Ascending aorta (tissue), 2 donors: ENCODE measurements at places on chromosomes 6 and 20. TPM values are rescaled to one million over a fixed set of nuclear protein-coding genes. Genes with fewer than 3 reads are reported as not detected.

DNA sequence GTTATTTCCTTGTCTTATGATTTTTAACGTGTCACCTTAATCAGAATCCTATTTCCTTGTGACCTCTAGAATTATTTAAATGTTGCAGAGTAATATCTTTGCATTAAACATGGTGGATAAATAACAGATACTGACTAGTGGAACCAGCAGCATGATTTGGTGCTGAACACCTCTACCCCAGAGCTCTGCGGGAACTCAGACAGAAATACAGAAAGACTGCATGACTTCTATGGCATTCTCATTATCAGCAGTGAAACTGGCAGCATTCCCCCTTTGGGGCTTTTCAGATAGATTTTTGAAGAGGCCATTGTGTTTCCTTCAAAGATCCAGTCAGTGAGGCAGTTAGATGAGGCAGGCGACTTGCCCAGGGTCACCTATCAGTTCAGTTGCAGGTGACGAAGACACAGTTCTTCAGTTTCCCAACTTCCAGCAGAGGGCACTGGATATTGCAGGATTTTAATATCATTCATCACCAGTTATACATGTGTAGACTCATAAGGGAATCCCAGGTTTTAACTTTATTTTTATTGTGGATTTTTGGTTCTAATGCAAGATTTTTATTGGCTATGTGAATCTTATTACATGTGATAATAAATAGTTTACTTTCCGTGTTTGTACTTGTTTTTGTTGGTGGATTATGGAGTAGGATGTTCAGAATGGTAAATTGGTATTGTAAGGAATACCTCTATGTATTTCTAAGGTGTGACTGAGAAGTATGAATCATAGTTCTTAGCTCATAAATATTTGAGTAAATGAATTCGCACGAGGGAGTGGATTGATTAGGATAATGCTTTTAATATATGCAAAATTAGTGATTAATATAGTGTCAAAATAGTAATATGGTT is 81.3 kb downstream of the AFDN start:
- no peaks in the 10 kb centered on the region for H3K4me1 ChIP-seq
- peaks cover 13% of the 10 kb centered on the region for H3K36me3 ChIP-seq
- H3K27me3 ChIP-seq = no peaks in the 10 kb centered on the region
- no peak overlapping the region for H3K27ac ChIP-seq
- H3K4me3 ChIP-seq = no peak overlapping the region

Gene FOXC1
- 125 TPM for total RNA-seq

DNA sequence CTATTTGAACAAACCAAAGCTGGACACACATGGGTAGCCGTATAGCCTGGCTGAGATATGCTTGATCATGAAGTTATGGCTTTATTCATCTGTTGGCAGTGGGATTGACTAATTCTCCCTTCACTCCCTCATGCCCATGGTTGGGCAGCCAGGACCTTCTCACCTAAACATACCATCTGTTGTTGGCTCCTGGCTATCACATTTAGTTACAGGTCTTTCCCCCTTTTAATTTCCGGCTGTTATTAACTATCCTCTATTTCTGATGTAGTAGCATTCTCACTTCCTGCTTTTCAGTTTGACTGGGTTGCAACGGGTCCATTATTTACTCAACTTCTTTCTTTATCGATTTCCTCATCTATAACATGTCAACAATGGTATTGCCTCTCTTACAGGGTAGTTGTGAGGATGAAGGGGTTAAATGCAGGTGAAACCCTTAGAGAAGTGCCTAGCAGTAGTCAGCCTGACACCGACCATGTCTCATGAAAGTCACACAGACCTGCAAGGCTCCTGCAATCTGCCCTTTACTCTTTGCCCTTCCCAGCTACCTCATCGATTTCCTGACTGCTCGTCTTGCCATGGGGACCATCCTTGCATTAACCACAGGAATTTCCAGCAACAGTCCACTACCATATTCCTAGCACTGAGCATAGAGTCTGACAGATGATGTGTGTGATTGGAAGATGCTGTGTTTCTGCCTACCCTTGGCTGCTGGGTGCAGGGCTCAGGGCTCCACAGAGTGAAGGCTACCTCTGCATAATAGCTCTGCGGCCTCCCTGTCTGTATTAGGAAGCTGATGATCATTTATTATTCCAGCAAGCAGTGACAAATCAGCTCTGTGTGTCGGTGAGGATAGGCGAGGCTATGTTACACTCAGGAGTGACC is 42.2 kb downstream of the PPP1R14C start:
- H3K4me1 ChIP-seq = no peaks in the 10 kb centered on the region
- H3K4me3 ChIP-seq = no peak overlapping the region
- no peak overlapping the region for H3K27ac ChIP-seq
- no peaks in the 10 kb centered on the region for H3K27me3 ChIP-seq
- H3K36me3 ChIP-seq = no peaks in the 10 kb centered on the region

GRCh38 chr20:43914311-43915210 is at the start of gene TOX2:
Gene TOX2, plus strand, starts transcription at chr20:43914852. Its CDS starts 40 bp downstream, at chr20:43914892.
- H3K4me3 ChIP-seq = peak within 1 kb of the TSS; percentile 55
- no peaks in the 10 kb centered on the region for H3K36me3 ChIP-seq
- no peak for DNase-seq
- H3K27ac ChIP-seq = peak within 1 kb of the TSS; percentile 58

DNA sequence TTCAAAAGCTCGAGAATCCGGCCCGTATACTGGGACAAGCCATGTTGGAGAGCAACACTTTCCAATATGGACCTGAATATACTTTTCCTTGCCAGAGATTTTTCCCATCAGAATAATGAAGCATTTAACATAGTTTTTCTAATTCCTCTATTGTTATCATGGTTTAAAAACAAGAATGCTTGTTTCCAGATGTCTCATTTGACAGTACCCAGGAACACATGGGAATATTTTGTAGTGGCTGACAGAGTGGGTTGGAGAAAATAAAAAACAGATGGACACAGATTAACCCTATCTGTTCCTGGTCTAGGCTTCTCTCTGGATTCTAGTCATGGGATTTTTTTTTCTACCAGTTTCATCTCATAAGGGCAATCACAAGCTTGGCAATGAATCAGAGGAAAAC is 164.8 kb upstream of the CEP162 start:
- no peak overlapping the region for H3K27ac ChIP-seq
- H3K4me1 ChIP-seq = no peaks in the 10 kb centered on the region
- H3K36me3 ChIP-seq = no peaks in the 10 kb centered on the region
- no peaks in the 10 kb centered on the region for H3K27me3 ChIP-seq
- H3K4me3 ChIP-seq = no peak overlapping the region
- DNase-seq = no peak
